Stimulated activated CD8-positive, alpha-beta memory T cell treated with anti-CD3 and anti-CD28 coated beads, Interleukin-7, amount 100 ng/mL, for 4 hours (primary cell): ENCODE measurements at places on chromosomes 4 and X.

DNA sequence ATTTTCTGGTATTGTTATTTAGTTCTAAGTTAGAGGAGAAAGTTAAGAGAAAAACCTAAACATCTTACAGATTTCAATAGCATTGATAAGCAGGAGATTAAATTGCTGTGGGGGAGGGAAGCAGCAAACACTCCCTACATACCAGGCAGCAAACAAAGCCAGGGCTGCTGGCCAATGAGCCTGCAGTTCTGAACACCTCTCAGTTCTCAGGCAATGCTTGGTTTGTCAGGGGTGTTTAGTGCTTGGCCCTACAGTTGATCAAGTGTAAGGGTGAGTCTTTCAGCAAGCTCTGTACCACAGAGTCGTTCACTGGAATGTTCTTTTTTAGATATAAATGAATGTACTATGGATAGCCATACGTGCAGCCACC is 38.6 kb downstream of the EGFL6 start:
- no peak for DNase-seq

GRCh38 chr4:154559494-154560418 is 3.1 kb upstream of the FGB start:
- DNase-seq, result no peak

DNA sequence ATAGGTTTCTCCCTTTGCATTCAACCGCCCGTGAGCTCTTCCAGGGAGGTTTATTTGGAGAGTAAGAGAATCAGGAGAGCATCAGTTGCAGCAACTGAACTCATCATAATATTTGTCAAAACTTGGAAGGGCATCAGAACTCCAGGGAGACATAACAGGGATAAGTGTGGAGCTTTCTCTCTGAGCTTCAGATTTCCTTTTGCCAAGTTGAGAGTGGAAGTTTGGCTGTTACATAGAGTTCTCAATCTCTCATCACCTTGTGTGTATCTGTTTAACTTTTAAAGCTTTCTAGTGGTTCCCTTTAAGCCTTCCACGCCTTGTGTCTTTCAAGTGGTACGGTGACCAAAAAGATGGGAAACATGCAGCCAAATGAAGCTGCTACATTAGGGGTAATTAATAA is 18.8 kb downstream of the BMP3 start:
- DNase-seq, result no peak

- DNase-seq, result no peak
These were observed 26.5 kb downstream of the DCHS2 start for GRCh38 chr4:154465085-154465484.

DNA sequence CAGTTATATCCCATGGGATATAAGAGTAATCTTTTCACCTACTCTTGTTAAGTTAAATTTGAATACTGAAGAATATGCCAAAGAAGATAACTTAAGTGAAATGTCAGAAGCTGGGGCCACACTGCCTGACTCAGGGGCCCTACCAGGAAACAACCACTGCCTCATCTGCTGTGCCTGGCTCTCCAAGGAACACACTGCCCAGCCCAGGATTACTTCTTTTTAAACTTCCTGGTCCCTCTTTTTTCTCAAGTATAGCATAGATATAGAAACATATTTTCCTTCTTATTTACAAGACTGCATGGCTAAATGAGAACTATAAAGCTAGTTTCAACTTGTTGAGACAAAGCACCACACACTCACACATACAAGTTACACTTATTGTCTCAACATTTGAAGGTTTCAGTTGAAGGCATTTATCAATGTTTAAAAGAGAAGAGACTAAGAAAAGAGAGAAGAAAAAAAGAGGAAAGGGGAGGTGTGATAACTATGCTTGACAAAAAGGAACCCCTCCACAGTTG is 45.2 kb downstream of the MAML3 start:
- no peak for DNase-seq

DNA sequence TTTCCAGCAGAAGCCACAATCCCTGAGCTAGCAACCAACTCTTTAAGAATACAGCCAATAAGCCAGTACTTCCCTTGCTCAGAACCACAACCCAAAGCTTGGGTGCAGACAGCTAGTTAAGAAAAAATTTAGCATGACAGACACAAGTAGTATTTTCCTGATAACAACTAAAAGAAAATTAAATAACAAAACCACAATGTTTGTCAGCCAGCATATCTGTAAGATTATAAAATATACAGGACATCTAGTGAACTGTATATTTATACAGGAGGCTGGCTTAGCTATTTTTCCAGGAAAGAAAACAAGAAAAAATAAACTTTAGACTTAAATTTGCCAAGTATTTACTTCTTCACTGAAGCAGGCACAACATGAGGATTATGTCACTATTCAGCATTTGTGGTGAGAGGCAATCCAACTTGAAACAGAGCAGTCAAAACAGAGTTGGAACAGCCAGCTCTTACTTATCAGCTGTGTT is 6.6 kb downstream of the PF4V1 start:
- no peak for DNase-seq

GRCh38 chr4:184961660-184962059 is 56.6 kb upstream of the HELT start:
- DNase-seq, result no peak

- peak; percentile 12 for DNase-seq
These were observed 29.4 kb downstream of the IRF2 start for GRCh38 chr4:184444953-184445309.

- no peak for DNase-seq
These were observed 64.4 kb downstream of the RPS3A start for GRCh38 chr4:151163855-151164254.

DNA sequence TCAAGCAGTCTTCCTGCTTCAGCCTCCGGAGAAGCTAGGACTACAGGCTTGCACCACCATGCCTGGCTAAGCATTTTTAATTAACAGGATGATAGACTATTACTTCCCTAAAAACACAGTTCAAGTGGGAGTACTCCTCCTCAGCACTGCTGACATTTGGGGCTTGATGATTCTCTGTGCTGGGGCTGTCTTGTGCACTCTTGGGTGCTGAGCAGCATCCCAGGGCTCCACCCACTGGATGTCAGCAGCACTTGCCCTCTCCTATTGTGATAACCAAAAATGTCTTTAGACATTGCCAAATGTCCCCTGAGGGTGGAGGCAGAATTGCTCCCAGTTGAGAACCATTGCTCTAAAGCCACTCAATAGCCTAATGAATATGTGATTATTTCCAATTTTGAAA is 60.4 kb downstream of the CLCN4 start:
- no peak for DNase-seq

DNA sequence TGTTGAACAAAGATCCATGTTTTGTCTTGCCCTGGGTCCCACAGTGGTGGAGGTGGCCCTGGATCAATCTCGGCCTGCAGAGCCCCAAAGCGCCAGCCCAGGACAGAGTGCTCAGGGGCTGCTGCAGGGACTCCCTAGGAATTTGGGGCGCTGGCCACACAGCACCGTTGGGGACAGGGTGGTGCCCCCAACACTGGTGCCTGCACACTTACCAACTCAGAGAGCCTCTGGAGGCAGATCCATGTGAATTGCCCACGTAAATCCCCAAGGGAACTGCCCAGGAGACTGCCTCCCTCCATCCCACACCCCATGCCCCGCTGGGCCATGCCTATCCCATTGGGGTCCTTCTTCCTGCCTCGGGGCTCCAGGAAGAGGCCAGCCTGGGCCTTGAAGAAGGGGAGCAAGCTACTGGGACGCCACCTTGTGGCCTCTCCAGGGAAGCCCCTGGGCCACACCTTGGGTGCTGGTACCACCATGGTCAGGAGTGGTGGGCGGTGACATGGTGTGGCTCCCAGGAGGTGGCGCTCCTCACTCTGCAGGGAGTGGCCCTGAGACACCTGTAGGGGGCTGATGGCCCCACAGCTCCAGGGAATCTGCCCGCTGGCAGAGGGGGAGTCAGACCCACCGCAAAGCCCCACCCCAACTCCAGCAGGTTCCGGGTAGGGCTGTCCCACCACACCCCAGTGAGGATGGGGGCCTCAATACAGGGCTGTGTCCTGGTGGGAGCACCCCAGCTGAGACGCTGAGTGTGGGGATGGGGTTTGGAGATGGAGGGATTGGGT is 22.8 kb downstream of the CFAP99 start:
- peak; percentile 54 for DNase-seq

GRCh38 chrX:56733459-56734046 is 4.5 kb downstream of the NBDY start:
- peak; percentile 29 for DNase-seq

- DNase-seq, result no peak
These were observed 30.2 kb upstream of the CCNG2 start for GRCh38 chr4:77126809-77127208.

DNA sequence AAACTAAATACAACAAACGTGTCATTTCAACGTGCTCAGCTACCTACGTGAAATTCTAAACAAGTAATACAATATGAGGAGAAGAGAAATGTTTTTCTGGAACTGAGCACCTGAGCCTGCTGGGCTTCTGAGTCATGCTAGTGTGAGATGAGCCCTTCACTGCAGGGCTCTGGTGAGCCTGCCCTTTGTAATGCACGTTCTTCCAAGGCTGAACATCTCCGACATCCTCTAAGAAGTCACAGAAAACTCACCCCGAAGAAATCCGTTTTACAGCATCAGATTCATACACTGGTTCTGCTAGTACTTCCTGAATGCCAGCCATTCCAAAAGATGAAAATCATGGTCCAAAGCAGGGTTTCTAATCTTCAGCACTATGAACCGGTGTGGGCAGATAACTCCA is 157.1 kb downstream of the AMELX start:
- DNase-seq, result no peak

DNA sequence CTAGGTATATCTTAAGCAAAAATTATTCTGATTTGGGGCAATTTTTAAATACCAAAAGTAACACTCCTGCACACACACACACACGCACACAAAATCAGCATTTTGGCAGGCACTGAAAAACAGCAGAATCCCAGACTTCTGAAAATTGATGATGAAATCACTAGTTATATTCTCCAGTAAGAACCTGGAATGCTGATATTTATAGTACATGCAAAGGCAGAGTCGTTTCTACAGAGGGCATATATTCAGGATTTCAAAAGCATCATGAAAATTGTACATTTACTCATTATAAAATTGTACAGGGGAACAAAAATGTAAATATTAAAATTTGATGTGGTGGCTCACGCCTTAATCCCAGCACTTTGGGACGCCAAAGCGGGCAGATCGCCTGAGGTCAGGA is 352.5 kb upstream of the PITX2 start:
- DNase-seq, result no peak

- no peak for DNase-seq
These were observed 4.2 kb downstream of the MYOZ2 start for GRCh38 chr4:119139822-119140252.

DNA sequence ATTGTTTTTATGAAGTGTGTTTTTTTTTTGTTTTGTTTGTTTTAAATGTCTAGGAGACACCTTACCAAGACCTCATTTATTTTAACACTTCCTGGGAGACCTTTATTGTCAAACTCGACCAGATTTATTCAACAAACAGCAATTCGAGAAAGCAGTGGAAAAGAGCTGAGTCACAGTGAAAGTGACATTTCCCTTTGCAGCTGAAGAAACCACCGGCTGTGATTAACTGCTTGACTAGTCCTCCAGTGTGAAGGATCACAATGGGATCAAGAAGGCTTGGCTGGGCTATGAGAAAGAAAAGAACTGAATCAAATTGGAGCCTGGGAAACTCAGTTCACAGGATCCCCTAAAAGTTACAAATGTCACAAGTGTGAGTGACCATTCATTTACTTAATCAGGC is 11.9 kb upstream of the ADH7 start:
- DNase-seq, result no peak

DNA sequence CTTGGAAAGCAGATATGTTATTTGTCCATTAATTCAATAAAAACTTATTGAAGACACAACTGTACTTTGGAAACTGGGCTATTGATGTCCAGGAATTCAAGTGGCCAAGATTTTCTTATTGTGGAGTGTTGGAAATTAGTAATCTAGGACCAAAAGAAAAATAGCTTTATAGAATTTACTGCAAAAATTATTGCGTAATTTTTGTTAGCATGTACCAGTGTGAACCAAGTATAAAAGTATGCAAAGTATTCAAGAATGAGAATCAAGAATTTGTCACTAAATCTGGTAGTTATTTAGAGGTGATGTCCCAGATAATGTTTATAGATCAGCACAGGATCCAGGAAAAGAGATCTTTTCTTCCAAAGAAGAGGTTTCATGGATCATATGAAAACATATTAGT is 468.9 kb upstream of the CTSO start:
- no peak for DNase-seq

DNA sequence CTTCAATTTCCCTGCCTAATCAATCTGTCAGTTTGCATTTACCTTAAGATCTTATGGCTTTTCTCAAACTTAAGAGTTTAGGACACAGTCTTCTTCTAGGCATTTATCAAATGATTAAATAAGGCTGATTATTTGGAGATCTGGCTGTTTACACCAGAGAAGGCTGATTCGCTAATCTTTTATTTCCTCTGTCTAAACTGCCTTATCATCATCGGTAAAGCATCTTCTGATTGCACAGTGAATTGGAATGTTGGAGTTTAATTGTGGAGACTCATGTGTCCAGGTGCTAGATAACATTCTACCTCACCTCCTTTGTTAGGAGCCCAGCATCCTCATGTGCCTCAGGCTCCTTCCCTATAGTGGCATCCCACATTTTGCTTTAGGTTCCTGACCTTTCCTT is 100.3 kb upstream of the DDIT4L start:
- no peak for DNase-seq

DNA sequence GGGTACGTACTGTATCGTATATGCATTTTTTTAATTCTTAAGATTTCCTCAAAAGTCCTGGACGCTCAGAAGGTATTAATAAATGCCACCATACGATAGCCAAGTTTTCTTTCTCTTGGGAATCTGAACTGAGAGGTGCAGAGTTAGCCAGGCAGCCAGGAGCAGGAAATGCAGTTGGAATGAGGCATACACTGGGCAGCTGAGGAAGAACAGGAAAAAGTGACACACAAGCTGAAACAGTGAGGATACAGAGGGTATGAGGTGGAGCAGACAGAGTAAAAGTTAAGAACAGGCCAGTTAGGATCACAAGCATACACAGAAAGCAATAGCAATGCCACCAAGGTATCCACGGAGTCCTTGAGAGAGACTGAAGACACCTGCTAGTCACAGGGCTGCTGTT is 13.4 kb downstream of the UFSP2 start:
- no peak for DNase-seq

GRCh38 chr4:116664198-116664597 is 421.2 kb downstream of the TRAM1L1 start:
- no peak for DNase-seq

DNA sequence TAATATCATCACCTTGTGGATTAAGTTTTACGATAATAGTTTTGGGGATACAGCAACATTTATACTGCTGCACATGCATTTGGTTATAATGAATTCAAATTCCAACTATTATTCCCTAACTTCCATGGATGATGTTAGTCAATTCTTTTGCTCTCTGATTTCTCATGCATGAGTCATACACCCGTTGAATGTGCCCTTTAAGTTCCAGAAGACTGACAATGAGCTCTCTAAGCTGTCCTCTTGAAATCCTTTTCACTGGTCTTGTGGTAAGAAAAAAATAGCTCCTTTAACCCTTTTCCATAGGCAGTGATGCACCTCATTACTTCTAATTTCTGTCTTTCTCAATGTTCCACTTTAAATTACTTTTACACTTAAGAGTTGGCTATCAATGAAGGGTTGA is 1095.2 kb upstream of the POU3F4 start:
- no peak for DNase-seq

DNA sequence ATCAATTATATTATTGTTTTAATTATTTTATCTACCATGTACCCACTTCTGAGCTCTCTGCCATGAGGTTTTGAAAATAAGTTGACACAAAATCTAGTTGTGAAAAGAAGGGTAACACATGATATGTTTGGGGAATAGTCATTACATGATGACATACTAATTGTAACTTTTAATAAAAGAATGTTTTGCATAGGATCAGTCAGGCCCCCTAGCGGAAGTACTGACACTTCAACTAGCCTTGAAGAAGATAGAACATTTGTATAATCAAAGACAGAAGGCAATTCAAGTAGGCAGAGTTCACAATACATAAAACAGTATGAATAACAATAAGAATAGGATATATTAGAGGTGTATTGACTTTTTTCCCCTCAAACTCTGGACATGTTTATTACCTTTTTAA is 1191.0 kb upstream of the AGA start:
- DNase-seq, result no peak
